ENCODE measurements at places on chromosomes 11 and 22.
A peak's percentile ranks its signal among the peaks of the same experiment; 100 is the strongest.

DNA sequence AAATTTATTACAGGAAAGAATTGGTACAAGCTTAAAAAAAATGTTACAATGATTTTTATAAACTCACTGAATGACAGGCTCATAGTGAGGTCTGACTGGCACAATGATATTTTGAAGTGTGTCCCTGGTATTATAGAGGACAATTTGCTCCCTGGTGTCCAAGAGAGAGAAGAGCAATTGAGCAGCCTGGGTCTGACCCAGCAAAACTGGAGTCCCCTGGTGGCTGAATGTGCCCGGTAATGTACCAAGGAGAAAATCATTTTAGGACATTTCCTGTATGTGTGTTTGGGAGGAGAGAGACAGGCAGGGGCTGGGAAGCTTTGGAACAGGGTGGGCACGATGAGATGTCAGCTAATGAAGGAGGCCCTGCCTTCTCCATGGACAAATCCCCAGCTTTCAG is 125.3 kb downstream of the APOL5 start:
- no peak for DNase-seq

GRCh38 chr11:117749541-117749910 is 47.5 kb downstream of the DSCAML1 start:
- DNase-seq: no peak

DNA sequence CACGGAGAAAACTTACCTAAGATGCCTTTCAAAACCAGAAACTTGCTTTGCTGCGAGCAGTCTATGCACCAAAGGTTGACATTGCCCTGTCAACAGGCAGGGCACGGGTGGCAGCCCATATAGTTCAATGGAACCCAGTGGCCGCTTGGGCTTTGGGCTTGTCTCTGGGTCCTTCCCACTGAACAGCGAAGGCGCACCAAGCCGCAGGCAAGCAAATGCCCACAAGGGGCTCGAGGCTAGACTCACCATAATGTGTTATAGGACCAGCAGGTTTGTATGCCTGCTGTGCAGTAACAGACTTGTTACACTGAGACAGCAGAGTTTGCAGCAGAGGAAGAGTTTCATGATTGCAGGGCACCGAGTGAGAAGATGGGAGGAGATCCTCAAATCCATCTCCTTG is 20.3 kb downstream of the CLDN5 start:
- no peak for DNase-seq

DNA sequence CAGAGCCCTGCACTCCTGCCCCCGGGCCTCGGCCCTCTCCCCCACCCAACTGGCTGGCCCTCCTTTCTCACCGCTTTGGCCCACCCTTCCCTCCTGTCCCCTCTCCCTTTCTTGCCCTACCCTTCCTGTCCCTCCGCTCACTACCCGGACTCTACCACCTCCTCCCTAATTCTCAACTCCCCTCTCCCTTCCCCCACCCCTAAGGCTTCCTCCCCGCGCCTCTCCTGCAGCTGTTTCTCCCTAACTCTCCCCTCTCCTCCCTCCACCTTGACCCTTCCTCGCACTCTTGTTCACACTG is 421 bp downstream of the SLC15A3 start:
- DNase-seq: no peak

- DNase-seq: no peak
These were observed 27.5 kb downstream of the TPCN2 start for GRCh38 chr11:69076129-69076791.

DNA sequence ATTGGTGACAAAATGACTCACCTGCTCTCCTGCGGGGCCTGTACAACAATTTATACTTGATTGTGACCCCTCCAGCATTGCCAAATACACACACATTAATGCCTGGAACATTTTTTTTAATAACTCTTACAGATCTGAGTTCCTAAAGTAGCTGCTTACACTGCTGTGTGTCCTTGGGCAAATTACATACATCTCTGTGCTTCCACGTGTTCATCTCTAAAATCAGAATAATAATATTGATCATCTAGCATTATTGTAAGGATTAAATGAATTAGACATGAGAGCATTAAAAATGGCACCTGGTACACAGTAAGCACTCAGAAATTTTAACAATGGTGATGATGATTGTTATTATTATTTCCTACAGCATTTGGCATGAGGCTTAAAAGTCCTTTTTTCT is 21.5 kb upstream of the WT1 start:
- no peak for DNase-seq

DNA sequence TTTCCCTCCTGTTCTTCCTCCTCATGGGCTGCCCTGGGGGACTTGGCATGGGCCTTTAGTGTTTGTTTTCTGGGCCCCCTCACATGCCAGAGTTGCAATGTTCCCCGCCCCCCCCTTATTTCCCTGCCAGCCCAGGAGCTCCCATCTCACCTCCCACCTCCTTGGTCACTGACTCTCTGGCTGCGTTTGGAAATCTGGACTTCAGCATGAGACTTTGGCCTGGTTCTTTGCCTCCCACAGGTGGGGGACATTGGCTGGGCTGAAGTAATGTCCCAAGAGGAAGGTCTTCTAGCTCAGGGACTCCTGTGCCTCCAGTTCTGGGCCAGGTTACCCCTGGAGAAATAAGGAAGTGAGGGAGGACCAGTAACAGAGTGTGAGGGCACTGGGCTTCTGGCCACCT is 7.0 kb downstream of the MTFP1 start:
- DNase-seq: no peak

- no peak for DNase-seq
These were observed 1.3 kb downstream of the ABTB2 start for GRCh38 chr11:34356576-34356912.

DNA sequence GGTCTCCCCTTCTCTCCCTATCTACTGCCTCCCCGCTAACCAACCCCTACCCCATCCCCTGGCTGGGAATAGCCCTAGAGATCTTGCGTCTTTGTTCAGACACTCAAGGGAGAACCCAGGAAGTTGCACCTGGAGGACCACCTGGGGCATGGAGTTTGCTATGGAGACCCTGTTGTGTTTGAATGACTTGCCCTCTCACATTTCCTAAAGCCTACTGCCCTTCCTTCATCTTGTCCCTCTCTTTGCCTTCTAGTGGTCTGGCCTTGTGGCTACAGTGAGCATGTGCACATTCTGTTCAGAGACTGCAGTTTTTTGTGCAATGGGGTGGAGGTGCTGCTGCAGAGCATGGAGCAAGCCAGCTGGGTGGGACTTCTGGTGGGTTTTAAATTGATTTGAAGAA is 42.5 kb downstream of the ZNRF3 start:
- peak; percentile 36 for DNase-seq

- peak; percentile 19 for DNase-seq
These were observed 438 bp downstream of the ZW10 start for GRCh38 chr11:113773092-113773415.

DNA sequence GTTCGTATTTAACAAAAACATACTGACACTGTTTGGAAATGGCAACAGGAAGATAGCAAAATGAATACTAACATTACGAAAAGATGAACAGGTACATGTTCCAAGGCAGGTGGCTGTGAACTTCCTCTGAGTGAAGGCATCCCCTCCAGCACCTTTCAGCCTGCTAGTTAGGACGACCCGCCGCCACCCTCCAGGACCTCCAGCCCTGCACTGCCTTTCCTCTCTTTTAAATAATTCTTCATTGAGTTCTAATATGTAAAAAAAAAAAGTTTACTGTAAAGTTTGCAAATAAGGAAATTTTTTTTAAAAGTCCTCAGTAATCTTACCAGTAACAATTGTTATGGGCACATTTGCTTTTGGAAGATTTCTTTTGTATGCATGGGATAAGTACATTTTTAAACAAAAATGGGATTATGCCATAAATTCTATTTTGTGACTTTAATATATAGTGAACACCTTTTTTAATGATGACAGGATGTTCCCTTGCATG is 6.0 kb downstream of the NEAT1 start:
- DNase-seq: no peak

DNA sequence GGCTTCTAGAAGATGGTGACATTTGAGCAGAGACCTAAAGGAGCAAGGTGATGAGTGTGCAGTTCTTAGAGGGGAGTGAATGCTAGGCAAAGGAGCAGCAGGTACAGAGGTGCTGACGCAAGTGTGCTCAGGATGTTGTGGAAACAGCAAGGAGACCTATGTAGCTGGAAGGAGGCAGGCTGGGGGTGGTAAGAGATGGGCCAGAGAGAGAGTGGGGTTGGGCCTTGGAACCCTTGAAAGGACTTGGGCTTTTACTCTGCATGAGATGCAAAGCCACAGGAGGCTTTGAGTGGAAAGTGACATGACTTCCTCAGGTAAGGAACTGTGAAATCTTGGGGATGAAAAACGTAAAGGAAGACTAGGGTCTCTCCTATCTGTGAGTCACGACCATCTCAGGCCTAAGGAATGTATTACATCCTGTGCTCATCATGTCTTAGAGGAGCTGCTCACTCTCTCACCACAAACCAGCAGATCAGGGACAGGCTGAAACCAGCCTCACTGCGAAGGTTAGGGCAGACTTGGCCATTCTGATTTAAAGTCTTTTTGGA is 65.4 kb downstream of the MICAL2 start:
- no peak for DNase-seq

- DNase-seq: no peak
These were observed 96.9 kb downstream of the PTPRJ start for GRCh38 chr11:48077251-48077650.

DNA sequence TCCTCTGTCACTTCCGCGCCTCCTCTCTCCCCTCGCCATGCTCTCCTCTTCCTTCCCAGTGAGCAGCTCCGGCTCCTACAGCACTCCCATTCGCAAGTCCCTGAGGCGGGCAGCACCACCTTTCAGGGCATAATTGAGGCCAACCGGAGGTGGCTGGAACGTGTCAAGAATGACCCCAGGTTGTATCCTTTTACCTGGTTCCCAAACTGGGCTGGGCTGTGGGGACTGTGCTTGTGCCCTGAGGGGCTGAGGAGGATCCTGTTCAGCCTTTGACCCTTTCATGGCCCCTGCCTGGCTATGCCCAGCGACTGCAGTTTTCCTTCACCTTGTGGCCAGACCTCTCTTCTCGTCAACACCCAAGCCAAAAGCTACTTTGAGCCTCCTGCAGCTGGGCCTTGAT is 84.1 kb downstream of the CEP164 start:
- no peak for DNase-seq

DNA sequence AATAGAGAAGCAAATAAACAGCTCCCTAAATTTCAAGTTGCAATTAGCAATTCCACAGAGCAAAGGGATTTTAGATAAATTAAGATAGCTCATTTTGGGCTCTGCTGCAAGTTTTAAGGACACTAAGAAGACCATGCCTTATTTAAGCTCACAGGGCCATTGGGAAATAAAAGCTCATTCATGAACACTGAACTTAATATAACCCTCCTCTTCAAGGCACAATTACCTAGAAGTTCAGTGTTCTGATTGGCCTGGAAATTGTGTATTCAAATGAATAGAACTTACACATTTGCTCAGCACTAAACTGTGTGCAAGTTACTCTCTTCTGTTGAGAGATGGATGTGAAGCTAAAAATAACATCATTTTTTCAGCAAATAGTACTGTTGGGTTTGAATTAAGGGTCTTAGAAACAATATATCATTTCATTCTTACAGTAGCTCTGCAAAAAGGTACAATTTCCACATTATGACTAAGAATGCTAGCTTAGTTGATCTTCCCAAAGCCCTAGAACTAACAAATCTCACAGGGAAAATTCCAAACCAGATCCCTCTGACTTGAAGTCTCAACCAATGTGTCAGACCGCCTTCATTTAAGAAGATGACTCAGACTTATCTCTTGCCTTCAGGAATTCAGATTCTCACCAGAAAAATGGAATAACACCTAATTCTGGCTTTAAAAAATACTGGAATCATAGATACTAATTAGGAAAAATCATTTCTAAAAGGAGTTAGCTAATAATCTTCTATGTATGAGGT is 87.4 kb upstream of the LRRC55 start:
- no peak for DNase-seq

- no peak for DNase-seq
These were observed 39.9 kb downstream of the MAML2 start for GRCh38 chr11:96303064-96303463.

DNA sequence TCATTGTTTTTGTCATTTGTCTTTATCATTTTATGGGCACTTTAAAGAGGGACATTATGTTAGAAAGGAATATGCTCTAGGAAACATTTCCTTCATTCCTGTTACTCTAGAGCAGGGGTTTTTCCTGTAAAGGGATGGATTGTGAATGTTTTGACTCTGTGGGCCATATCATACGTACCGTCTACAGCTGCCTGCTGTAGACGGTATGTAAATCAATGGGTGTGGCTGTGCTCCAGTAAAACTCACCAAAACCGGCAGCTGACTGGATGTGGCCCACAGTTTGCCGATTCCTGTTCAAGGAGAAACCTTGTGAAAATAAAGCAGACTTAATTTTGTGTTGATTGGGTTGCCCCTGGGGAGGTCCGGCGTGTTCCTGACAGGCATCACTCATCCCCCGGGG is 7.3 kb downstream of the IGHMBP2 start:
- no peak for DNase-seq

GRCh38 chr22:50281957-50282356 is 11.8 kb upstream of the MAPK11 start:
- DNase-seq: no peak

- no peak for DNase-seq
These were observed 39.7 kb downstream of the ME3 start for GRCh38 chr11:86632499-86633269.

DNA sequence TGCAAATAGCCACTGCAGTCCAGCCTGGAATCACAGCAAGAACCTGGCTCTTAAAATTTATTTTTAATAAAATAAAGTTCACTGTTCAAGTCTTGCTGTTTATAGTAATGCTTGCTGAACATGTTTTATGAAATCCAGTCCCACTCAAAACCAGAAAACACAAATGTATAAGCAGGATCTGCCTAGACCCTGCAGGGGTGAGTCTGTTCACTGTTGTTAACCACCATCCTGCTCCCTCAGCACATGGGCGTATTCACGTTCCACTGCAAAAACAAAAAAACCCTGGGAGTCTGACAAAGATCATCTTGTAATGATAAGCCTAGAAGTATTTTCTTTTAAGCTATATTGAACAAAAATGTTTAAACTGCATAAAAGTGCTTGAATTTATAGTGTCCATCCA is 45.0 kb upstream of the CTTN start:
- no peak for DNase-seq

DNA sequence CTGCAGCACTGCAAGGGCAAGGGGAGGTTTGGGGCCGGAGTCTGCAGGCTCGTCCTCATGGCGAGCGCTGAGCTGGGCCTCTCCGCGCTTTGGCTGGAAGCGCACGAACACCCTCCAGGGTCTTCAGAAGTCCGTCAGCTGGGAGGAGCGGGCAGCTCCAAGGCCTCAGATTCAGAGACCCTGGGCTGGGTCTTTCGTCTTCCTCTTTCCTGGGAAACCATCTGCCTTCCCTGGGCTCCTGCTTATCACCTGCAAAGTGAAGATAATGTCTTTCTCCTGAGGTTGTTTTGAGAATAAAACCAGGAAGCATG is 525.6 kb downstream of the BRD1 start:
- no peak for DNase-seq

DNA sequence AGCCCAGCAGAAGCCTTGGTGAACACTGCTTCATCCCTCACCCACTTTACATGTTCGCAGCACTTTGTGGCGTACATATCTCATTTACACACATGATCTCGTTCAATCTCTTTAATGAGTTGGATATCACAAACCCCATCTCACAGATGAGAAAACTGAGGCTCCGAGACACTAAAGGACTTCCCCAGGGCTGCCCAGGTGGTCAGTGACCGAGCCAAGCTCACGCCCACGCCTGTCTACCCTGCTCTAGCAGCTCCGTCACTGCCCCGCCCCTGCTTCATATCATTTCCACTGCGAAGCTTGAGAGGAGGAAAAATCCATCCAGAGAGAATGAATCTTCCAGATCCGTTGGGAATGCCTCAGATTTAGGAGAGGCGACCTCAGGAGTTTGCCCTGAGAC is 11.8 kb upstream of the DSCAML1 start:
- no peak for DNase-seq

- no peak for DNase-seq
These were observed 1.6 kb upstream of the TRIM29 start for GRCh38 chr11:120139316-120140069.

Data from HuH-7.5 (cell line).